Suppressor macrophage treated with lipopolysaccharide for 4 hours (primary cell): ENCODE measurements at places on chromosomes 13 and 19.

DNA sequence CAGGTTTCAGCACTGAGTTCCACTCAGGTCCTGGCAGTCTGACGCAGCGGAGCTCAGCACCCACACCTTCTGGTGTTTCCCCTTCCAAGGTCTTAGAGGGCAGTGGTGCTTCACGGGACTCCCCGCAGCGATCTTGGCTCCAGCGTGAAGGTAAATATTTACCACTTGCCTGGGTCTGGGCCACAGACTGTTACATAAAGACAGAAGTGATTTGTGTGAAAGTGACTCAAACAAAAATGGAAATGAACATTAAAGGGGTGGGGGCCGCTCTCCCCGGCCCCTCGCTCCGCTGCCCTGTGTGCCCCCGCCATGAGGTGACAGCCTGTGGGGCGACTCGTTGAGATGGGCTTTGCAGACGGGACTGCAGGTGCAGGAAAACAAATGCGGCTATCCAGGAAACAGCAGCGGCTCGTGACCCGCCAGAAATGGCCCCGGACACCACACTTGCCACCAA is 55.0 kb downstream of the GGACT start:
- no peak for DNase-seq

- no peak for DNase-seq
Measured at GRCh38 chr13:38866649-38867048, 124.0 kb downstream of the STOML3 start.

GRCh38 chr19:42113641-42114348 is 18.5 kb downstream of the POU2F2 start:
- no peak for DNase-seq

GRCh38 chr19:45947926-45948325 is 25.7 kb downstream of the NOVA2 start:
- DNase-seq = no peak

GRCh38 chr13:30416471-30416870 is 5.8 kb upstream of the UBE2L5 start:
- DNase-seq = no peak

DNA sequence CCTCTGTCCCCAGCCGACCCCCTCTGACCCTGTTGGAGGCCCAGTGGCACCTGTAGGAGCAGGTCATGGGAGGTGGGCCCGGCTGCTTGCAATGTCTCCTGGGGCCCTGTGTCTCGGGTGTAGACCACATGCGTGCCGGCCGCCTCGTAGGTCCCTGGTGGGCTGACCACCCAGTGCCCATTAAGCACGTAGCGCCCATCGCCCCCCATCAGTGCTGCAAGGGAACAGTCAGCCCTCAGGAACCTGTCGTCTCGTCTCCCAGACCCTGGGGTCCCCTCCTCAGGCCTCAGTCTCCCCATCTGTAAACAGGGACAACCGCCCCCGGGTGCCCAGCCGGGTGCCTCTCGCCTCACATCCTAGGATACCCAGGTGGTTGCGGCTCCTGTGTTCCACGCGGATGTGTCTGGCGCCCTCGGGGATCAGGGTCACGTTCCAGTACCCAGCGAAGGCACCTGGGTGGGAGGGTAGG is 5.6 kb downstream of the ADAMTSL5 start:
- no peak for DNase-seq

GRCh38 chr19:38682195-38682867 is 34.9 kb downstream of the ACTN4 start:
- no peak for DNase-seq

- DNase-seq = no peak
Measured at GRCh38 chr19:19650331-19650730, 6.9 kb upstream of the GMIP start.

DNA sequence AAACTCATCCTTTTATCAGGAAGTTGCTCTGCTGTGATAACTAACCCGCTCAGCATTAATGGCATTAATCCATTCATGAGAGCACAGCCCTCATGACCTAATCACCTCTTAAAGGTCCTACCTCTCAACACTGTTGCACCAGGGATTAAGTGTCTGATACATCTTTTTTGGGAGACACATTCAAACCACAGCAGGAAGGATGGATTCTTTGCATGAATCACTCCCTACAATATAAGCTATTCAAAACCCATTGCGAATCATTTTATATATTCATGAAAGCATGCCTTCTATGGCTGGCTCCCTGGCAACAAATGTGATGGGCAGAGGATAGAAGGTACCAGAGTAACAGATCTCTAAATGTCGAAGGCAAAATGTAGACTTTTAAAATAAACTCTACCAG is 27.6 kb downstream of the ARL11 start:
- no peak for DNase-seq

GRCh38 chr19:2060884-2061494 is 9.9 kb upstream of the MKNK2 start:
- DNase-seq = peak; percentile 70

DNA sequence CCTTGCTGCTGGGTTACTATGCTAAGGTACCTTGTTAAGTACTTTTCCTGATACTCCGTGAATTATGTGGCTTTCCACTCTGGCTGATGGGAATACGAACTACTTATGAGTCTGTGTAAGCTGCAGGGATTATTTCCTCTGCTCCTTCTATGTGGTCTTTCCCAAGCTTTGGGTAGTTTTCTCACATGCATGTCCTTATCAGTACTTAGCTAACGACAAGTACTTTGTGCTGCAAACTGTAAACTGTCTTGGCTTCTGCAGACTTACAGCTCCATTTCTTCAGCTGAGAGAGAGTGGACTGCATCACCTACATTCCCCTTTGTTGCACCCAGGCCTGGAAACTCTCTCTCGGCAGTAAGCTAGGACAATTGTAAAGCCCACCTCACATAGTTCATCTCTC is 76.6 kb downstream of the FGF9 start:
- DNase-seq = no peak

GRCh38 chr13:75738841-75739240 is 102.7 kb downstream of the LMO7 start:
- no peak for DNase-seq

DNA sequence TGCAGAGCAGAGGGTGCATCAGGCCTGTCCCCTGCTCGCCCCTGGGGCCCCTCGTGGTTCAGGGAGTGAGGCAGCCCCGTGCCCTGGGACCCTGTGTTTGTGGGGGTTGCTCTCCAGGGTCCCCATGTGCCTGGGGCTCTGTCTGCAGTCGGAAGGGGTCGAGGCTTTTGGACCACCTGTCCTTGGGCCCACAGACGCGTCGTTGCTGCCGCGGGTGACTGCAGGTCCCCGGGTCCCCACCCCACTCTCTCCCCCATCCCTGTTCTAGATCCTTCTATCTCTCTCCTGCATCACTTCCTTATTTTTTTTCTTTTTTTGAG is 1.9 kb downstream of the PCSK4 start:
- no peak for DNase-seq

DNA sequence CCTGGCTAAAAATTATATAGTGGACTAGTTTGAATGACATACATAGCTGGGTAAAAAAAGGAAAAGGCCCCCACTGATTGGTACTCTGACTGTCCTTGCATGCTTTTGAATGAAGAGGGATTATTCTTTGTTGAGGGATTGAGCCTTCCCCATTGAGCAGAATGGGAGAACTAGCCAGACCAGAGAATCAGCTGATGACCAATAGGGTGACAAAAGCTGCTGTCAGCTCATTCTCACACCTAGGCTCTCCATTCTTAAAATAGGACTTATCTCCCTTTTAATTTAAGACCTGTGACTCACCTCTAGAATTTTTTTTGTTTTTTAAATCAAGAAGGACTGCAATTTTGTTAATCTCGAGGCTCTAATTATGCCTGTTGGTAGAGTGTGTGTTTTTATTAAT is 79.3 kb downstream of the CRYL1 start:
- DNase-seq = no peak

DNA sequence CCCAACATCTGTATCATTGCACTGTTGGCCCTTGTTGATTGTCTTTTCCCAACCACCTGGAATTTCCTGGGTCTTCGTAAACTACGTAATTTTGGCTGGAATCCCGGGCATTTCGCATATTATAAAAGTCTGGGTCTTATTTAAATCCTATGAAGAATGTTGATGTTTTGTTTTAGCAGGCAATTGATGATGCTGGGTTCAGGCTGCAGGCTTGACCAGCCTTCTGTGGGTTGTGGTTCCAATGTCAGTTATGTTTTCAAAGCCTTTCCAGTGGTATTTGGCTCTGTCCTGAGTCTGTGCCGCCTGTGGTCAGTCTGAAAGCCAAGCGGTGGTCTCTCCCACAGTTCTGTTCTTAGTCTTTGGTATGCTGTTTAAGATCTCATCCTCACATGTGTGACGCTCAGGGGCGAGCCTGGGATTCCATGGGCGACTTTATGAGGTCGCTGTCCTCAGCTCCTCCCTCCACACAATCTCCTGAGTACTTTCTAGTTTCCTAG is 12.4 kb downstream of the SLC35E1 start:
- DNase-seq = no peak

- no peak for DNase-seq
Measured at GRCh38 chr13:43894438-43894837, 14.7 kb downstream of the LACC1 start.

DNA sequence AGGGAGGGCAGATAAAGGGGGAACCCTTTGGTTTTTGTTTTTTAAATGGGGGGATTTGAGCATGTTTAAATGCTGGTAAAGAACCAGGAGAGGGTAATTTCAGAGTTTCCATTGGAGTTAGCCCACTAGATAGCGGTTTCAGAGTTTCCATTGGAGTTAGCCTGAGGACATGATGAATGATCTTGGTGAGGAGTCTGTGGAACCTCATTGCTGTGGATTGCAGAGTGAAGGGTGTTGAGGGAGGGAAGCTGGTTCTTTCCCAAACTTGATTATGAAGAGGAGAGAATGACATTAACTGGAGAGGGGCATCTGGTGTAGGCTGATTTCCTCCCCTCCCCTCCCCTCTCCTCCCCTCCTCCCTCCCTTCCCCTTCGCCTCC is 5.0 kb downstream of the WASF3 start:
- no peak for DNase-seq

DNA sequence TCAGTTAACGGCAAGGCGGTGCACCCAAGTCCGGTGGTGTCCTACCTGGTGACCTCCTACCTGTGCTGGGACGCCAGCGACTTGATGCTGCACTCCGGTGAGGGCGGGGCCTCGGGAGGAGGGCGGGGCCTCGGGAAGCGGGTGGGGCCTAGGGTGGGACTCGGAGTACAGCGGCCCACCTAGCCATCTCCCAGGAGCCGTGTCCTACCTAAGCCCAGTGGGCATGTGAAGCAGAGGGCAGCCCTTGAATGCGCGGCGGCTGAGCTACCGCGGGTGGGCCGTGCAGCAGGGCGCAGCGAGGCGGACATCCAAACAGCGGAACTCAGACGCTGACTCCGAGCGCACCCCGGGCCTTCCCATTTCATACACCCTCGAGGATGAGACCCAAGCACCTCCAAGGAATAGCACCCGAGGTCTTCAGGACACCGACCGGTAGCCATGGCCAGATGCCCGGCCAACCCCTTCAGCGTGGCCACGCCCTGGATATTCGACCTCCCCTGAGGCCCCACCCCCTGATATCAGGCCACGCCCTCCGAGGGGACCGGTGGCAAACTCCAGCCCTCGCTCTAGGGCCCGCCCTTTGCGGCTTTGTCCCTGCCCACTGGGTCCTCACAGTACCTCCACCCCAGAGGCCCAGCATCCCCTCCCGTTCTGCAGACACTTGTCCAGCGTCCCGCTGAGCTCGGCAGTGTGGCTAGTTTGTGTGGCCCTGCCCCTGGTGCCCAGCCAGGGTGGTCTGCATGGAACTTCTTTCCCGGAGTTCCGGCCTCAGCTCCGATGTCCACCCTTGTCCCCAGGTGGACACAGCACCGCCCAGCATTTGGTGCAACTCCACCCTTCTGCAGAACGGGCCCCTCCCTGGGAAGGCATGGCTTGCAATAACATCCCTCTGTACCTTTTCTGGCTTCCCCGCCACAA is 5.4 kb downstream of the KLK1 start:
- DNase-seq = peak; percentile 50

- DNase-seq = no peak
Measured at GRCh38 chr13:75371203-75371602, 110.8 kb downstream of the TBC1D4 start.

GRCh38 chr19:14433554-14434501 is 722 bp downstream of the PKN1 start:
- no peak for DNase-seq

- DNase-seq = no peak
Measured at GRCh38 chr13:72457151-72457550, 270.3 kb downstream of the MZT1 start.

GRCh38 chr19:48999481-49000325 is 6.0 kb downstream of the RUVBL2 start:
- DNase-seq = peak; percentile 69

DNA sequence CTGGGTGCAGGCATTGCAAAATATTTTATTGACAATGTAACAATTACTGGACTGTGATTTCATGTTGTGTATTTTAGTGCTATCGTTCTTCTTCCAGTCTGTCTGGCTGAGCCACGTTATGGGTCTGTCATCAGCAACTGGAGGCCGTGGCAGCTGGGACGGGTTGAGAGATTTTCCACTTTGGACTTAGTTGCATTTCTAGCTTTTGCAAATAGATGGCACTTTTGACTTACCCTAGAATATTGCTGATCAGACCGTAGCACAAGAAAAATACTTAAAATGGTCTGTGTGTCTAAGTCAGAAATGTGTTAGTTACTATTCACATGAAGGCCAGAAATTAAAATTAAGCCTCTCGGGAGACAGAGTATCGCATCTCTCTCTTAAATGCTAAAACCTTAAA is 211.1 kb downstream of the TEX29 start:
- DNase-seq = no peak

GRCh38 chr19:15288146-15288963 is 44.0 kb downstream of the BRD4 start:
- peak; percentile 14 for DNase-seq

DNA sequence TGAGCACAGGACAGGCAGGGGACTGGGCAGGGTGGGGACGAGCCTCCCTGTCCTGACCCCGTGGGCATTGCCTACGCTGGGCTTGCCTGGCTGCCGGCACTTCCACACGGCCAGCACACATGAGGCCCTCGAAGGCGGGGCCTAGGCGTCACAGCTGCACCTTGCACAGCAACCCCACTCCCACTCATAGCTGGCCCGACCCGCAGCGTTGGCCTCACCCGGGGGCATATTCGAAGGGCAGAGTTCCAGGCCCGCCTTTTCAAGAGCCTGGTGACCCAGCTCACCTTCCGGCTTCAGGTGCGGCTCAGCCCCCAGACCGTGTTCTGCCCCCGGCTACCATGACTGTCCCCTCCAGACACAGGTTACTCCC is 16.9 kb upstream of the PROZ start:
- DNase-seq = no peak
